ENCODE measurements at places on chromosomes 5 and 9.
A peak's percentile ranks its signal among the peaks of the same experiment; 100 is the strongest.

DNA sequence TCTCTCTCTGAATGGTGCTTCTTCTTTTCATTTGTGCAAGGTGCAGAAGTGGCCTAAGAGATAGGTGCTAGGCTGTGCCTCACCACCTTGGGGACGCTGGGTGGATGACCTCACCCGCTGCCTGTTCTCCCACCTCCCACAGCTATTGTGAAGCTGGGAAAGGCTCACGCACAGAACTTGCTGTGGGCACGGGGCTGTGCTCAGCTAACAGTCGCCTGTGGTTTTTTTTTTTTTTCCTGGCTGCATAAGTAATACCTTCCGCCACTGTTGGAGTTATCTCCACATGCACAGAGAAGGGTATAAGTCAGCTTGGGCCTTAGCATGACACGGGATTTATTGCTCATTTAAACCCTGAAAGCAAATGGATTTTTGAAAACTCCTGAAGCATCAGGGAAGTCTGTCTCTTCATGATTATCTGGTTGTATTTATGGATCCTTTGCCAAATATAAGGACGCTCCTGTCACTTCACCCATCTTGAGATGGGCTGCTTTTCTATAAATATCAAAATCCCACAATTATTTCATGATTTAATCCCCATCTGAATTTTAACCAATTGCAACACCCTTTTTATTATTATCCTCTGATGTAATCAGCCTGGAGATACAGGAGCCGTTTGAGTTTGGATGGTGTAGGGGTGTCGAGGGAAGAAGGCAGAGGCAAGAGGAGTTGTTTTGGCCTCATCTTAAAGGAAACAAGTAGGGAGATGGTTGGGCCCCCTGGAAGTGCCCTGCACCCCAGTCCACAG is 9.0 kb downstream of the DBH start:
- no peak for DNase-seq

GRCh38 chr5:15233566-15233965 is 266.4 kb upstream of the FBXL7 start:
- DNase-seq = no peak

GRCh38 chr5:22250528-22250927 is 602.6 kb downstream of the CDH12 start:
- DNase-seq = peak; percentile 82

DNA sequence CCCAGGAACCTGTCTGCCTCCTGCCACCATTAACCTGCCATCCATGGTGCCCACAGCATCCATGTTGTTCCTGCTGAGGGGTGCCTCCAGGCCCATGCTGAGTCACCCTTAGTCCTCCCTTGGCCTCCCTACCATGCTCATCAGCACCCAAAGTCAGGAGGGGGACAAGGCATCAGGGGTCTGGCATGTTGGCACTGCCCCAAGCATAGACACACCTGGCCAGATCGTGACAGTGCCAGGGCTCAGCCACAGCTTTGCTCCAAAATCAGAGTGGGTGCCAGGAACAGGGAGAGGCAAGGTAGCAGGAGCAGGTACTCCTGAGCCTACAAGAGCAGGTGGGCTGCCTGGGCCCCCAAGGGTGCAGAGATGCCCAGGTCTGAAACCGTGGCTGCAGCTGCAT is 566.6 kb downstream of the TLE1 start:
- no peak for DNase-seq

GRCh38 chr9:120532475-120532874 is 47.5 kb downstream of the CDK5RAP2 start:
- no peak for DNase-seq

- DNase-seq = no peak
These were observed 602.0 kb upstream of the EDIL3 start for GRCh38 chr5:84986688-84987087.
